Ovary (tissue), 10 donors: ENCODE measurements at places on chromosomes 6 and 20.

GRCh38 chr6:154909821-154910220 lies 85.3 kb upstream of the TIAM2 start:
- DNase-seq: no peak

GRCh38 chr6:32803416-32803815 lies 13.4 kb downstream of the HLA-DOB start:
- no peak for DNase-seq

GRCh38 chr6:75874224-75874623 lies 125.2 kb downstream of the MYO6 start:
- no peak for DNase-seq

DNA sequence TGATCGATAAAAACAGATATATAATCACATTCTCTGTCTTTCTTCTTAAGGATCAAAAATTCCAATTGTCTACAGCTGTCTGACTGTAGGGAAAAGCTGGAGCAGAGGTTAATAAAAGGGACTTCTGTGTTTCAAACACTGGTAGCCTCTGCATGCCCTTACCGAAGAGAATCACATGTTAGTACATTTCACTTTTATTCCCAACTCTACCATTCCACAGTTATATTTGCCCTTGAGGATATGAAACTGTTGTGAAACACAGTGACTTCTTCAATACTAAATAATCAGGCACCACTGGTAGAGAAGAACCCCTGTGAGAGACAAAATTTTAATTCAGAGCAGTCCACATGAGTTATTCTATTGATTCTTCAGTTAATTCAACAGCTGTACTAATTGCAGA lies 1187.3 kb upstream of the CITED2 start:
- DNase-seq: no peak

- no peak for DNase-seq
Measured at GRCh38 chr6:1403851-1404712, 14.7 kb downstream of the FOXF2 start.

DNA sequence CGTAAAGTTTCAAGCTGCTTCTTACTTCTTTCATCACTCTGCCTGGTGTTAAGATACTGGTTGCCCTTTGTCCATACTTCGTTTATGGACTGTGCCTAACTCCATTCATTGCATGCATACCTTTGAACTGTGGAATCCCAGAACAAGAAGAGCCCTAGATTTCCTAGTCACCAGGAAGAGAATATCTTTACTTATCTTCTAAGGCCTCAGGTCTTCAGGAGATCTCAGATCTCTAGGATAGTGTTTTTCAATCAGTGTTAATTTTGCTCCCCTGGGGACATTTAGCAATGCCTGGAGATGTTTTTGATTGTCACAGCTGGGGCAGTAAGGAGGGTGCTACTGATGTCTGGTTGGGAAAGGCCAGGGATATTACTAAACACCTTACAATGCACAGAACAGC lies 35.5 kb upstream of the GJA1 start:
- no peak for DNase-seq

GRCh38 chr20:4861961-4862360 lies 139.3 kb downstream of the SLC23A2 start:
- no peak for DNase-seq

GRCh38 chr6:154542747-154543146 lies 32.3 kb upstream of the CNKSR3 start:
- DNase-seq: no peak

- DNase-seq: no peak
Measured at GRCh38 chr6:140230282-140230681, 855.8 kb upstream of the CITED2 start.

DNA sequence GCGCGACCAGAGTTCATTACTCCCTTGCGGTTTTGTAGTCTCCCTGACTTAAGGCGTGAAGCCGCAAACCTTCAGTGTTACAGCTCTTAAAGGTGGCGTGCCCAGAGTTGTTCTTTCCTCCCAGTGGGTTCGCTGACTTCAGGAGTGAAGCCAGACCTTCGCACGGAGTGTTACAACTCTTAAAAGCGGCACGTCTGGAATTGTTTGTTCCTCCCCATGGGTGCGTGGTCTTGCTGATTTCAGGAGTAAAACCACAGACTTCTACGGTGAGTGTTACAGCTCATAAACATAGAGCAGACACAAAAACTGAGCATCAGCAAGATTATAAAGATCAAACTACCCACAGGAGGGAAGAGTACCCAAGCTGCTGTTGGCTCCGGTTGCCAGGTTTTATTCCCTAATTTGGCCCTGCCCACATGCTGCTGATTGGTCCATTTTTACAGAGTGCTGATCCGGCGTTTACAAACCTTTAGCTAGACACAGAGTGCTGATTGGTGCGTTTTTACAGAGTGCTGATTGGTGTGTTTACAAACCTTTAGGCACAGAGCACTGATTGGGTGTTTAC lies 10.4 kb downstream of the TMEM14C start:
- no peak for DNase-seq

DNA sequence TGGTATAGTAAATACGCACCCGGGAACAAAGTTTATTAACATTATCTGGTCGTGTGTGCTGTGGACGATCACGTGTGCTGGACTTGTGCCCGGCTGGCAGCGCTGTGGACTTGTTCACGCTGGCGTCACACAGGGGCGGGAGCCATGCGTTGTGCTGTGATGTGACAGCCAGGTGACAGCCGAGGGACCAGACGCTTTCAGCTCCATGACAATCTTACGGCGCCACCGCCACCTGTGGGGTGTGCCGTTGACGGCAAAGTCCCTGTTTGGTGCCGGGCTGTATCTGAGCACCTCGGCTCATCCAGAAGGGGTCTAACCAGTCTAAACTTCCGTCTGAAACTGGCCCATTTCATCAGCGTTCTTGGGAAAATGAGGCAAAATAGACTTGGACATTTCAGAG lies 25.2 kb downstream of the DLL1 start:
- no peak for DNase-seq

- DNase-seq: no peak
Measured at GRCh38 chr6:151399679-151400078, 8.3 kb upstream of the ZBTB2 start.

DNA sequence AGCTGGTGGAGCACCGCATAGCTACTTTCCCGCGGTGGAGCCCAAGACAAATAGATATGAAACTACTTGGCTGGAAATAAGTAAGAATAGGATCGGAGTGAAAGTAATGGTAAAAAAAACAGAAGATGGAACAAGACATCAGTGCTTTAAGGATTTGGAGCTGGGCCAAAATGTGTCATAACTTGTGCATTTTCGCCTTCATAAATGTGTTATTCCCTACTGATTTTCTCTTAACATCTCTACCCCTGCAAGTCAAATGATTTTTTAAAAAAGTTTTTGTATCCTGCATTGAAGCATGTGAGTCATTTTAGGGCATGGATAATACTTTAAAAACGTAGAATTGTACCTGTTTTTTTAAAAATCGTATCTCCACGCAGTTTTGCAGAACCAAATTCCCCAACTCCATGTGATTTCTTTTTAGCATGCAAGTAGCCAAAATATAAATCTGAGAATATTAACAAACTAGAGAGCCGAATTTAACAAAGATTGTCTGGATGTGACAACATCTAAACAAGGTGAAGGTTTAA lies 882 bp upstream of the FAM184A start:
- DNase-seq: no peak

GRCh38 chr20:34537651-34538050 lies 20.9 kb upstream of the MAP1LC3A start:
- DNase-seq: no peak

DNA sequence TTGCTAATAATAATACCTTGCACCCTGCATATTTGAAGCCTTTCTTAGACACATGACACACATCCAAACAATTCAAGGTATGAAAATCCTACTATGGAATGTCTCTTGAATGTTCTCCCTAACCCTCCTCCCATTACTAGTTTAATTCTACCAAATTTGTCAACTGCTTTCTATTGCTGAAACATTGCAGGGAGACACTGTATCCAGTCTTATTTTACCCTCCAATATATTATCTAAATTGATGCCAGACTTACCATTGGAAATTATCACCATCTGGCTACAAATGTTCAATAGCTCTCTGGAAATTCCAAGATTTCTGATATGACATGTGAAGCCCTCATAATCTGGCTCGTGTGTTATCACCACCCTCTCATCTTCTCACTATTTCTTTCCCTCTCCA lies 1027.3 kb upstream of the CITED2 start:
- no peak for DNase-seq

DNA sequence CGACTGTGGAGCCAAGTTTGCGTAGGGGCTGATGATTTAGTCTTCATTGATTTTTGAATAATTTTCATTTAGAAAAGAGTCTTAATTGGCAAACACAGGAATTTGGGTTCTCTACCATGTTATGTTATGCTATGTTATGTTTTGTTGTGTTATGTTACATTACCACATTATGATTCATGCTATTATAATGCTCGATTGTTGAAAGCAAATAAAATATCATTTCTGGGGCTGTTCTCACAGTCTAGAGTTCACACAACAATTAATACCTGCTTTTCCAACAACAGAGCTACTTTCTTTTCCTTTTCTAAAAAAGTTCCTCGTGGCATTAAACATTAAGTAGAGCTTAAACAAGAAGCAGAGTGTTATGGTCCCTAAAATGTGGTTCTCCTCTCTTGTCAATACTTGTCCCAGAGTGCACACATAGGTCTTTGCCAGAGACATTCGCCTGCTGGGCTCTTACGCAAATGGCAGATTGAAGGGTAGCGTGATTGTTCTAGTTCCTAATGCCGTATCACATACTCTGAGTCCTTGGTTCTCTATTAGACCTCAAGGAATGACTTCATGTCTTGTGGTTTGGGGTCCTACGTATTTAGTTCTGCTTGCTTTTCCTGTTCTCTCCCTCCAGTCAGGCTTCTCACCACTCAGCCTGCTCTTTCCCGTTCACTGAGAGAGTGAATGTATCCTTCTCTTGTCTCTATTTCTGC lies 370.3 kb downstream of the CD109 start:
- DNase-seq: no peak

GRCh38 chr20:36344517-36345132 lies 38.5 kb downstream of the DLGAP4 start:
- peak; percentile 56 for DNase-seq

GRCh38 chr6:99138445-99138844 lies 190.7 kb upstream of the FBXL4 start:
- DNase-seq: no peak

DNA sequence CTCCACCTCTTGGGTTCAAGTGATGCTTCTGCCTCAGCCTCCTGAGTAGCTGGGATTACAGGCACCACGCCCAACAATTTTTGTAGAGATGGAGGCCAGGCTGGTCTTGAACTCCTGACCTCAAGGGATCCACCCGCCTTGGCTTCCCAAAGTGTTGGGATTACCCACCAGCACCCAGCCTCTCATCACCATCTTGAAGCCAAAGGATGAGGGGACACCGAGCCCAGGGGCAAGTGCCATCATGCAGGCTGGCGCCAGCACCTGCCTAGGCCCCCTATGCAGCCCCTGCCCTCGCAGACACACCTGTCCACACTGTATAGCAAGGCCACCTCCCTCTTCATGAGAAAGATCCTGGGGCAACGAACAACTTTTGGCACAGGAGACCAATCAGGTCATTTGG lies 5.3 kb upstream of the RBM38 start:
- no peak for DNase-seq

GRCh38 chr6:170314983-170315382 lies 8.4 kb downstream of the FAM120B start:
- no peak for DNase-seq

DNA sequence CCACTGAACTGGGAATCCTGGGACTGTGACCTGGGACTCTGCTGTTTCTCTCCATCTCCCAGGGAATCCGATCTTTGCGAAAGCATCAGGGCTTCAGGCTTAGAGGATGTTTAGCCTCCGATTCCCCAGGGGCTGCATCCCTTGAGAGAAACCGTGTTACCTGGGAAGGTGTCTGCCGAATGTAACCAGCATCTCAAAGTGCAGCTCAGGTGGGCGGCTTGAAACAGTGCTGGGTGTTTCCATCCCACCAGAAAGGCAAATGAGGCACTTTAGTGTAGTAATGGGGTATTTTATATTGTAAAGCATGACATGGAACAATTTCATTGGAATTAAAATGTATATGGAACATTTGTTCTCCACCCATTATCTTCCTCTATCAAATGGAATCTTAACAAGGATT lies 15.2 kb downstream of the CDH4 start:
- DNase-seq: no peak

DNA sequence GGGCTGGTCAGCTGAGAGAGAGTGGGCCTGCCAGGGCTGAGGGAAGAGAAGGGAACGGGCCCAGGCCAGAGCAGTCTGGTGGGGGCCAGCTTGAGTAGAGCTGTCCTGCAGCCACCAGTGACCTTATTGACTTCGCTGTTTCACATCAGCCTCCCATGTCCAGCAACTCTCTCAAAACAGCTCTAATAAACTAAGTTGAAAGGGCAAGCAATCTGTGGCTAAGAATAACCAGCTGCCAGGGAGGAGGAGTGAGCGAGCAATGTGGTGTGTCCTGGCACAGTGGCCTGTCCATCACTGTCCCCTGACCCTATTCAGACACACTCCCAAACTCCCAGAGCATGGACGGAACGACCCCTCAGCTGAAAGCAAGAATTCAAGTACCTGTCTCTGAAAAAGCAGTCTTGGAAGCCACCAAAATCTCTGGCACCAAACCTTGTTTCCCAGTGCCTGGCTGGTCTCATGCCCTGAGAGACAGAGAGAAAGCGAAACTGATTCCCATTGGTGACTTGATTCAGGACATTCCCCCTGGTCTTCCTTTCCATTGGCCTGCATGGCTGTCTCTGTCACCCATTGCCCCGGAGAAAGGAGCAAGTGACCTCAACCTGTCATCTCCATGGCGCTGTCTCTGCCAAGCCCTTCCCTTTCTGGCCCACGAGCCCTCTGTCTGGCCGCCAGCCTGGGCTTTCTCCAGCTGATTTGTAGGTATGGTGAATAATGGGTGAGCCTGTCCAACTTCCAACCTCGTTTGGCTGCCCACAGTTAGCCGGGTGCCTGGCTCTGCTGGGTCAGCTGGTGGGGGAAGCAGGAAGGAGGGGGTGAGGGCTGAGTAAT lies at the start of gene DDO:
TSS of gene DDO (minus strand) at position 490 of the 831 bp plus-strand sequence. CDS start 2,113 bp downstream, outside the sequence.
- DNase-seq: no peak

DNA sequence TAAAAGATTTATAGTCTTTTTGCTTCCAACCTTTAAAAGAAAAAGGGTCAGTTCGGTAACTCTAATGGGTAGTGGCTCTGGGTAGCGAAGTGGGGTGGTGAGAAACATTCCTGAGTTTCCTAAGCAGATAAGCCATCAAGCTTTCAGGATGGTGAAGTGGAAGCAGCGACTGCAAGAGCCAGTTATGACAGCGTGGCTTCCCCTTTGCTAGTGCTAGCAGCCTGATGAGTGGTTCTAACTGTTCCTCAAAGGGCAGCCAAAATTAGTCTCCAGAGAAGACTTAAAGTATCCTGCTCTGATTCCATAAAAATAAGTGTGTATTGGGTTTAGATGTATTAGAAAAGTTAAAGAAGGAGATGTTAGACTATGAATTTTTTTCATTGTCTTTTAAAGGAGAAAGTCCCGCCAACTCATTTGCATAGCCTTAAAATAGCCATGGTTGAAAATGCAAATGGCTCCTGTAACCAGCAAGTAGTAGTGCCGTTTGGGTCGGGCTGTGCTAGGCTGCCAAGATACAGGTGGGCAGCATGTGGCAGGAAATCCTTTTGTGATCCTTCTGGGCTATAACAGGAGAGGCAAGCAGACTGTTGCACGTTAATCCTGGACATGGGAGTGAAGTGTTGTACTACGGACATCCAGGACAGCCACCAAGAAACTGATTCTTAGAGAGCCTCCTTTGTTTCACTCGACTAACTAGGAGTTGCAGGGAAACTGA lies 18.0 kb downstream of the ELOVL2 start:
- DNase-seq: no peak
